ENCODE measurements at places on chromosomes 7 and 10.

- no peak for DNase-seq
Measured at GRCh38 chr7:111607621-111608020, 45.3 kb upstream of the IMMP2L start.

GRCh38 chr7:111763221-111763801 lies 201.0 kb upstream of the IMMP2L start:
- DNase-seq, result peak; percentile 39

DNA sequence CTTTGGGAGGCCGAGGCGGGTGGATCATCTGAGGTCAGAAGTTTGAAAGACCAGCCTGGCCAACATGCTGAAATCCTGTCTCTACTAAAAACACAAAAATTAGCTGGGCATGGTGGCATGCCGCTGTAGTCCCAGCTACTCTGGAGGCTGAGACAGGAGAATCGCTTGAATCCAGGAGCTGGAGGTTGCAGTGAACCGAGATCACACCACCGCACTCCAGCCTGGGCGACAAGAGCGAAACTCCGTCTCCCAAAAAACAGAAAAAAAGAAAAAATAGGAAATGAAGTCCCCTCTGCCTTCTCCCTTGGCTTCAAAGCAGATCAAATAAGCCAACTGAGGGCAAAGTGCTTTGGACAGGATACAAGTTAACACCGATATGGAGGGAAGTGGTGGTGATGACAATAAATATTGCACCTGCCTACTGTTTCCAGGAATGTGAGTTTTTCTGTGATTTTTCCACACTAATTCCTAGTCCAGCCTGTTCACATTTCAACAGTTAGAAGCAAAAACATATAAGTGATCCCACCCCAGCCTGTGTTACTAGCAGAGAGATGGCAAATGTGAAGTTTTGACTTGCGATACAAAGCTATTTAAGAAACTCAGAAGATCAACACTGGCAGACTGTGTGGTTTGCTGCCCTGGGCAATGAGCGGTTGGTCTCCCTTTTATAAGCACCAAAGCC lies 291.2 kb upstream of the AOAH start:
- no peak for DNase-seq

GRCh38 chr10:80589726-80590373 lies 52.1 kb downstream of the SH2D4B start:
- no peak for DNase-seq

DNA sequence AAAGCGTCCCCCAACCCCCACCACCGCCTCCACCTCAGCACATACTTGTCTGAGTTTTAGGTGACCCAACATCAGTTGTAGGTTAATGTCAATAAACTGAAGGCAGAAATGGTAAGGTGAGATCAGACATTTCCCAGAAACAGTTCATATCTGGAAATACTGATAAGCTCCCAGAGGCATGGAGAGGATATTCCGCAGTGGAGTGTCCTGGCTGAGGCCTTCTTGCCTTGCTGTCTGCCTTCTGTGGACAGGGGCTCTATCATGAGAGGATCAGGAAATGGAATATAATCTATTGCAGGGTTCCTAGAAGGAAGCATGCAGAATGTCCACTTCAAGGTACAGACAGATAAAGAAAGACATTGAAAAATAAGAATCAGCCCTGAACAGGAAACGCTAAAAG lies 473.3 kb upstream of the MKI67 start:
- DNase-seq, result no peak

GRCh38 chr7:92412745-92413144 lies 34.5 kb upstream of the GATAD1 start:
- no peak for DNase-seq

- DNase-seq, result no peak
Measured at GRCh38 chr10:94052866-94053791, 59.4 kb downstream of the PLCE1 start.

GRCh38 chr7:4837803-4838625 lies 23.8 kb downstream of the PAPOLB start:
- no peak for DNase-seq

DNA sequence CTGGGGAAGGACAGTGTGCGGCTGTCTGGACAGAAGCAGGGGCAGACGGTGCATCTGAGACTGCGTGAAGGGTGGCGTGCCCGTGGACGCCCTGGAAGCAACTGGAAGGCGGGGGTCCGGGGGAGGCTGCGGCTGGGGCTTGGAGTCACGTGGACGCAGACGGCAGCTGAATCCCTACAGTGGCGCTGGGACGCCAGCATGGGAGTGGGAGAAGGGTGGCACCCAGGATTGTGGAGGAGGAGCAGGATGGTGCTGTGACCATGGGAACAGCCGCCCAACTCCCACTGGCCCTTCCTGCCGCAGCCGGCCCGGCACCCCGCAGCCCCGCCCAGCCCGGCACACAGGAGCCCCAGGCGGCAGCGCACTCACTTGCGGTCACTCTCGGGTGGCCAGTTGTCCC lies 9.7 kb downstream of the INTS1 start:
- no peak for DNase-seq

Data from NCI-H1417 treated with DMSO at 0.1 percent for 48 hours (cell line).